ENCODE measurements at places on chromosomes 1 and 21.

GRCh38 chr1:93964777-93965200 lies 55.6 kb upstream of the GCLM start:
- DNase-seq: no peak

- DNase-seq: no peak
Measured at GRCh38 chr1:79575424-79575823, 568.9 kb upstream of the ADGRL4 start.

DNA sequence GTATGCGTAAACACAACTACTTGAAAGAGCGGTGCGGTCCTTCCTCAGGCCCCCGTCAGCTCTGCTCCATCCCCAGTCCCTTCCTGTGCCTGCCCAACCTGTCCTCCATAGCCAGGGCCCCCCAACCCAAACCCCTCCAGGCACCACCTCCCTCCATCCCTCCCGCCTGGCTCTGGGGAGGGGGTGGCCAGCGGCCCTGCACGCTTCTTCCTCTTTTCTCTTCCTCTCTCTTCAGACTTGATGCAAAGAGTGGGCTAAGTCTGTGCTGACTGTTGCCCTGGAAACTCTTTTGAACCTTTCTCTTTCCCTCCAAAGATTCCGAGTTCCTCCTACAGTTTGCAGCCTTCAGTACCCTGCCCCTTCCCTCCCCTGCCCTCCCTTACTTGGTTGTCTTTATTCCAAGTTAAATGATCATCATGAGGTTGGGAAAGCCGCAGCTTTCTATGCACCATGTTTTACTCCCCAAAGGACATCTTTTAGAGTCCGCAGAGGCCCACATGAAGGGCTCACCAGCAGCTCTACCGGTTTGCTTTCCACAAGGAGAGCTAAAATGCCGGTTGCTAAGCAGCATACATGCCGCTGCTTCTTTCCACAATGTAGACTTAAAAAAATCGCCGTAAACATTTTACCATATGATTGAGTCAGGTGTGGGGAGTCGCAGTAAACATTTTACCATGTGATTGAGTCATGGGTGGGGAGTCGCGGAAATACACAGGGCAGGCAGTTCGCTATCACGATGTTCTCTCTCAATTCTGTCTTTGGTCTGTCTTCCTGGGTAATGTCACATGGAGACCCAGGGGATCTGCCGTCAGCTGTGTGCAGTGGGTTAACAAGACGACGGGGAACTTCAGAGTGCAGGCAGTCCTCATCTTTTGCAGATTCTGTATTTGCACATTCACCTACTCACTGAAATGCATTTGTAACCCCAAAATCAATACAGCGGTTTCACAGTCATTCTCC lies 525.3 kb downstream of the KIF26B start:
- DNase-seq: no peak

GRCh38 chr1:21539933-21540332 lies 30.7 kb downstream of the ALPL start:
- DNase-seq: no peak

GRCh38 chr1:166031932-166032571 lies 134.7 kb downstream of the FAM78B start:
- no peak for DNase-seq

- DNase-seq: no peak
Measured at GRCh38 chr1:94608142-94608851, 66.7 kb upstream of the F3 start.

- no peak for DNase-seq
Measured at GRCh38 chr1:74010206-74010605, 187.8 kb downstream of the LRRIQ3 start.

DNA sequence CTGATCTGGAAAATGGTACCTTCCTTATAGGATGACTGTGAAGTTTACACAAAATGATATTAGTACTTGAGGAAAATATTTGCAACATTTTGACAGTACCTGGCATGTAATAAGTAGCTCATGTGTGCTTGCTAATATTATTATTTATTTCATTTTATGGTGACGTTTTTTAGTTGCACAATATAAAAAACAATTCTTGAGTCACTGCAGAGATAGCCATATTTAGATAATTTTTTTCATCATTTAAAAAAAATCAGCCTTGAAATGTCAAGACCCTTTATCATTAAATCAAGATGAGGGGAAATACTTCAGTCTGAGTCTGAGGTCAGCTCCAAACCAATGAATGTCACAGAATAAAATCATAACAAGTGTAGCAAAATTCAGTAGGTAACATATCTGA lies 196.8 kb upstream of the RUNX1 start:
- no peak for DNase-seq

DNA sequence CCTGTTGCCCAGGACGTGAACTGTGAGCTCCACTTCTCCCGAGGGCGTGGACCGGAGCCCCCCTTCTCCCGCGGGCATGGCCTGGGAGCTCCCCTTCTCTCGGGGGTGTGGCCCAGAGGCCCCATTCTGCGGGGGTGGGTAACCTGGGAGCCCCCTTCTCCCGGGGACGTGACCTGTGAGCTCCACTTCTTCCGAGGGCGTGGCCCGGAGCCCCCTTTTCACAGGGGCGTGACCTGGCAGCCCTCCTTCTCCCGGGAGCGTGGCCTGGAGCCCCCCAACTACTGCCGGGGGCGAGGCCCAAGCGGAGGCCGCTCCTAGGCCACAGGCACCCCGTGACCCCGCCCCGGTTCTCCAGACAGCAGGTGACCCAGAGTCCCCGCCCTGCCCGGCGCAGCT lies 320 bp downstream of the C1orf174 start:
- no peak for DNase-seq

- no peak for DNase-seq
Measured at GRCh38 chr1:205258261-205258691, 30.5 kb downstream of the TMCC2 start.

DNA sequence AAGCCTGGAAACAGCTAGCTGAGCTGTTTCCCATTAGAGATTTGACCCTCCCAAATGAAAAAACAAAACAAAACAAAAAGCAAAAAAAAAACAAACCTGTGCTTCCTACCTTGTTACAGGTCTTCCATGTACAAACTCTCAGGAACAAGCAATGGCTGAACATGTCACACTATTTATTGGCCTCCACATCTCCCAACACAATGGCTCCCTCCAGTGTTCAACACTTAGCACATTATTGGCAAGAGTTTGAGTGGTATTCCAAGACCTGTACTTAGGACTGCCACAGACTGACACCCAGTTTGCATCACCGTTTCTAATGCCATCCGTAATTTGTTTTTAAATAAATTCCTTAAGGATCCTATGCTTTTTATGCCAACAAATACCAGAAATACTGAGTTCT lies 195.0 kb upstream of the OLFM3 start:
- no peak for DNase-seq

DNA sequence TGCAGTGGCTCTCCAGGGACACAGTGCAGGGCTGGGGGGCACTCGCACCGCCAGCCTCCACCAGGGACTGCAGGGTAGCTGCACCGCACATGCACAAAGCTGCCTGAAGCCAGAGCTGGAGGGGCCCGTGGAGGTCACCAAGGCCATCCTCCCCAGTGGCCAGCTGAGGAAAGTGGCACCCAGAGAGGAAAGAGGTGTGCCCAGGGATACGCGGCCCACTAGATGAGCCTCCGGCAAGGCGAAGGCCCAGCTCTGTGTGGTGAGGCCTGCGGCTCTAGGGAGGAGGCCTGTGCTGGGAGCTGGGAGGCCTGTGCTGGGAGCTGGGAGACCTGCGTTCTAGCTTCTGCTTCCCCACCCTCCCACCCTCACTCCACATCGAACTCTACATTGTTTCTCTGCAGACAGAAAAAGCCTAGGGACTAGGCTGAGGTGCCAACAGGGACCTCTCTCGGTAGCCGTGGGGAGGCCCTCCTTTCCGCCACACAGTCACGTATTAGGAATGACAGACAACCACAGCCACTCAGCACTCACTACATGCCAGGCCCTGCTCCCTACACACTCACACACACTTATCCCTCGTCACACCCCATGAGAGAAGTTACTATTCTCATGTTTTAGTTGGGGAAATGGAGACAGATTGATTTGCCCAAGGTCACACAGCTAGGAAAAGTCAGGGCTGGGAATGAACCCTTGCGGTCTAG lies 921 bp upstream of the ASCL5 start:
- DNase-seq: no peak

GRCh38 chr1:176206961-176207902 lies at the start of gene COP1:
Gene COP1 (minus strand): TSS chr1:176207286. CDS start chr1:176206978, 308 bp downstream.
- DNase-seq: peak; percentile 97

GRCh38 chr1:21503706-21504377 lies 5.4 kb upstream of the ALPL start:
- no peak for DNase-seq

DNA sequence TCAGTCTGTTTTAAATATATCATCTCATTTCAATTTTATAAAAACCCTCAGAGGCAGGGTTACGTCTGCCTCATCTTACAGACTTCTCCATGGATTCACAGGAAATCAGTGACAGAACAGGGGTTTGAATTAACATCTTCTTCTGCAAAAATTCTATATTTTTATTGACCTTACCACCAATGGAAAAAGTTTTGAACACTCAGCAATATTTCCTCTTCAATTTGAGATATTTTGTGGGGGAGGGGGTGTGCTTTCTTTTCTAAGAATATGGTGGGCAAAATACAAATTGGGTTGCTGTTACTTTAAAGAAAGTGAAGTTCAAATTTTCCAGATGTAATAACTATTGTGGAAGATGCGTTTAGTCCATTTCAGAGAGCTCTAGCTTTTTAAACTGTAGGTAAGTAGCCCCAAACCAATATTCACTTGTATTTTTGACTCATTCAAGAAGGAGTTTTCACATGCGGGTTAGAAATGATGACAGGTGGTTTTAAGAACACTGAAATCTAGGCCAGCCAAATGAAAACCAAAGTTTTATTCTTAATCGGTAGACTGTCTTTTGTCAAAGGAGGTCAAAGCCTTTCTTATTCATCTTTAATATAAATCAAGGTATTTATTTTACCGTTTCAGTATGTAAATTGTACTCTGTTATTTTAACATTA lies 17.4 kb downstream of the TGFB2 start:
- DNase-seq: no peak

GRCh38 chr21:42539342-42539741 lies 25.7 kb downstream of the SLC37A1 start:
- no peak for DNase-seq

DNA sequence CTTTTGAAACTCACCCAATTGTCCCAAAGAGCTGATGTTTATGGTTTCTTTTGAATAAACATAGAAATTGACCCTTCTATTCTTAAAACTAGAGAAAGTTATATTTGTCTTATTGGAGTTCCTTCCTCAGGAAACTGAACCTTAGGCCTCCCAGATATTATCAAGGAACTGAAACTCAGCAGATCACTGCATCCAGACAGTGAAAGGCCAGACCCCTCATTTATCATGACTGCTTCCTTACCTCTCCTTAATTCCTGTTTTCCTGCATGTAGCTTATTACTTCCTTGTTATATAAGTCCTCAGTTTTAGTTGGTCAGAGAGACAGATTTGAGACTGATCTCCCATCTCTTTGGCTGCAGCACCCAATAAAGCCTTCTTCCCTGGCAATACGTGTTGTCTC lies 27.5 kb downstream of the SLC22A15 start:
- DNase-seq: no peak

GRCh38 chr1:85578321-85579295 lies 2.0 kb upstream of the CCN1 start:
- no peak for DNase-seq

- DNase-seq: no peak
Measured at GRCh38 chr1:52628614-52629324, 4.2 kb upstream of the SHISAL2A start.

DNA sequence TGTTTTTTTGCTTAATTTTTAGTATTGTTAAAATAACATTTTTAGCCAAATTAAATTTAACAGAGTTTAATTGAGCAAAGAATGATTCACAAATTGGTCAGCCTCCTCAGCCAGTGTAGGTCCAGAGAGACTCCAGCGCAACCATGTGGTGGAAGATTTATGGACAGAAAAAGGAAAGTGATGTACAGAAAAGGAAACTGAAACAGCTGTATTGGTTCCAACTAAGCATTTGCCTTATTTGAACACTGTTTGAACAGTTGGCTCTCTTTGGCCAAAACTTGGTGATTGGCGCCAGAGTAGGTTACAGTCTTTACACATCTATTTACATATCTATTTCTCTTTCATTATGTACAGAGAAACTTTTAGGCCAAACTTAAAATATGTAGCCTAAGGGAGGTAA lies 19.4 kb downstream of the RPS6KC1 start:
- DNase-seq: no peak

- no peak for DNase-seq
Measured at GRCh38 chr21:38444691-38445090, 53.6 kb downstream of the ERG start.

- no peak for DNase-seq
Measured at GRCh38 chr1:150472601-150473200, 14.5 kb upstream of the TARS2 start.

DNA sequence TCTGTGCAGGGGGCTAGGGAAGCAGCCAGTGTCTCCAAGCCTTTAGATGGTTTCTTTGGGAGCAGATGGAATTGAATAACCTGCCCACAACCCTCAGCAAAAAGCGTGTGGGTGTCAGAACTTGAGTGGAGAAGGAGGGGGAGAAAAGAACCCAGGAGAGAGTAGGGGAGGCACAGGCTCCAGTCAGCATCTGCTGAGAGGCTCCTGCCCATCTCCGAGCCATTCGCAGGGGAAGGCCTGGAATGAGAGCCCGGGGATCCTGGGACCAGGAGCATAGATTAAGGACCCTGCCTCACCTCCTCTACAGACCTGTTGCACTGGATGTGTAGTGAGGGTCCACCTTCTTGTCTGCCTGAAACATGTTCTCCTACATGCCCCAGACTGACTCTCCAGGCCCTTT lies 16.3 kb downstream of the TMEM81 start:
- no peak for DNase-seq

- no peak for DNase-seq
Measured at GRCh38 chr1:30728832-30729638, 5.7 kb upstream of the MATN1 start.

- DNase-seq: no peak
Measured at GRCh38 chr1:157092831-157093230, 6.8 kb downstream of the ETV3L start.

- no peak for DNase-seq
Measured at GRCh38 chr21:39633770-39634181, 21.0 kb downstream of the B3GALT5 start.

DNA sequence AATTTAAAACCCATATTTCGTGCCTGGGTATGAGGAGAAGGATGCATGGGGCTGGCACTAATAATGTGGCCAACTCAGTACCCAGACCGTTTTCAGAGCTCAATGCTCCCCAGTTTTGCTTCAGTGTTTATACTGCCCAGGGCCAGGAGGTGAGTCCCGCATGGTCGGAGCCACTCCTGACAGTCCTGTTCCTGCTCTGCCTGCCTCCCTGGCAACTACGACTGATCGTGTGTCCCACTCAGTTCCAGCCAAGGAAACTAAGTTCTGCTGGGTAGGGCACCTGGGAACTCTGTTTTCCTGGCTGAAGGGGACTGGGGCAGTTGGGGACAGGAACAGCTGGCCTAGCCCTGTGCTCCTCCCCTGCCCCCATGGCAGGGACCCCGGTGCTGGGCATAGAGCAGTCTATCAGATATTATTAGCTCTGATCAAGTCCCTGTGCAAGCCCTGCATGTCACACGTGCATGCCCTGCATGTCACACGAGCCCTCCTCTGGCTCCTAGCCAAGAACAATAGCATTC lies 19.2 kb downstream of the S100A7 start:
- no peak for DNase-seq

Measured in activated CD4-positive, alpha-beta T cell treated with anti-CD3 and anti-CD28 coated beads for 1 hour (primary cell).